ENCODE measurements at places on chromosomes 7 and 10.
A peak's percentile ranks its signal among the peaks of the same experiment; 100 is the strongest.

DNA sequence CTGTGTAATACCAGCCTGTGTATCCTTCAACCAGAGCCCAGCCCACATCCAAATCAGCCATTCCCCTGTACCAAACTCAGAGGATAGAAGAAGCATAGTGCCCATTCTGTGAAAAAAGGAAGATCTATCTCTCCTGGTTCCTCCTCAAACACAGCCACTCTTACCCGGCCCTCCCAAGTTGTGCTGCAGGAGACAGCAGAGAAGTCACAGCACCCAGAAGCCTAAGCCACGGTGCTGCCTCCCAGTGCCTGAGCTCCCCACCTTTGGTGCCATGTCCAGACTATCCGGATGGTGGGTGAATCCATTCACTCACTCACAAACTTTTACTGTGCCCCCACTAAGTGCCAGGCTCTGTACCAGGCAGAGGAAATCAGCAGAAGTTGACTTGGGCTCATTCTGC, 166.0 kb upstream of the ZMIZ1 start:
- DNase-seq = no peak

- no peak for DNase-seq
Measured at GRCh38 chr10:77896058-77896457, 30.5 kb downstream of the DLG5 start.

DNA sequence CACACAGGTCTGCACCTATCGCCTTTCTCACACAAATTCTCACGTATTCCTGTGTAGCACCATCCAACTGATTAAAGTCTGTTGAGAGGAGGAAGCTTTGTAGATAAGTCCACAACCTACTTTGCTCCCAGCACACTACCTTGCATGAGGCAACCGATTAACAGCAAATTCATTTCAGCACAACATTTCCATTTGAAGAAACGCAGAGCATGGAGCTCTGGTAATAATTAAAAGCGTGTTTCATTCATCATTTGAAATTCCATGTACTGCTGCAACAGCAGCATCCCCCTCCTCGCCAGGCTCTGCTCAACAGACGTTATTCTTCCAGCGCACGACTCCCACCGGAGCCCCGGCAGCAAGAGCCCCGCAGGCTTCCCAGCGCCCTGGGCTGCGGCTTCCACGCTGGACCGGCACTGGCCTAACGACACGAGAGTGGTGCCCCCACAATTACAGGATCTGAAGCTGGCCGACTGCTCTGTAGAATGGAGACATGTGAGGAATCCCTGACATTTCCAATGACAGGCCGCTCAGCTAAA, 118.8 kb downstream of the DIP2C start:
- no peak for DNase-seq

GRCh38 chr7:117119192-117119924, 166.1 kb downstream of the ST7 start:
- DNase-seq = peak; percentile 63

DNA sequence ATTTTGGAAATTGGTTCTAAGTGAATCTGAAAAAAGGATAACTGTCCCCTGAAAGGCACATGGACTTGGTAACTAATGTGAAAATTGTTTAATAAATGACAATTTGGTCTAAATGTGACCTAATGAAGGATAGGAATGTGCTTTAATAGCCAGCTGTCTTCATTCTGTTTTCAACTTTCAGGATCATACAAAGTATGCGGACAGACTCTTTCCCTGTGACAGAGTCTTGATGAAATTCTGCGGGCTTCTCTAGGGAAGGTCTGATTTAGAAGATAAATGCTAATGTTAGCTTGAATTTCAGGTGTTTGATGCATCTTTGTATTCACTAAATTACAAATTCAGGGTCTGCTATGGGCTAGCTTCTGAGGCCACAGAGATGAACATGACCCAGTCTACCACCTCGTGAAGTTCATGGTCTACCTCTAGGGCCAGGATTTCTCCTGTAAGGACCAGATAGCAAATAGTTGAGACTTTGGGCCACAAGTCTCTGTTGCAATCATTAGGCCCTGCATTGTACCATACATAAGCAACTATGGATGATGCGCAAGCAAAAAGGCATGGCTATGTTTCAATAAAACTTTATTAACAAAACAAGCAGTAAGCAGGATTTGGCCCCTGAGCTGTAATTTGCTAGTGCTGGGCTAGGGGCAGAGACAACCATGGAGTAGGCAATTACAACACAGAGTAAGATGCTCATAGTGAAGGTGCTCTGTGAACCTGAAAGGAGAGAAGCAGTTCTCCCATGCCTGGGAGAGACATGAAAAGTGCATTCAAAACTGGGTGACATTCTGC, 368.6 kb downstream of the INHBA start:
- DNase-seq = no peak

- no peak for DNase-seq
Measured at GRCh38 chr10:101768791-101769170, 7.1 kb downstream of the FGF8 start.
